EH (cell line): ENCODE measurements at places on chromosomes 1 and 21.

DNA sequence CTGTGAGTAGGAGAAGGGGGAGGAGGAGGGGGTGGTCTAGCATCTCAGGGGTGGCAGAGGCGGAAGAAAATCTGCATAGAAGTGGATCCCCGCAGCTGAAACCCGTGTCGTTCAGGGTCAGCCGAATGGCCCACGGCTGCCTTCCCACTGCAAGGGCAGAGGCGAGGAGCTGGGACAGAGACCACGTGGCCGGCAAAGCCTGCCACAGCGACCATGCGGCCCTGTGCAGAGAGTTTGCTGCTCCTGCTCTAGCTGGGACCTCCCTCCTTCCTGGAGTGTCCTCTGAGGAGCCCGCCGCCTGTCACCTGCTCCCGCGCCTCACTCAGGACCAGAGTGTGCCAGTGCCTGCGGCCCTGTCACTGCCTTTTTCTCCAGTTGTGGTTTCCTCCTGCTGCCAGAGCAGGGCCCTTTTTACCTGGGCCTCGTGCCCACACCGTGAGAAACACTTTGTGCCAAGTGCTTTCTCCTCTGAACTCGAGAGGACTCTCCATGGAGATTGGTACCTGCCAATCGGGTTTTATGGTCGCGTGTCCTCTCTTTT is 5.4 kb upstream of the TRPM2 start:
- no peak for DNase-seq

GRCh38 chr1:196546272-196547111 is 61.7 kb downstream of the KCNT2 start:
- no peak for DNase-seq

GRCh38 chr1:29849038-29849750 is 612.9 kb downstream of the PTPRU start:
- peak; percentile 41 for DNase-seq

- DNase-seq: no peak
These were observed 12.5 kb downstream of the C1orf21 start for GRCh38 chr1:184399192-184399847.

DNA sequence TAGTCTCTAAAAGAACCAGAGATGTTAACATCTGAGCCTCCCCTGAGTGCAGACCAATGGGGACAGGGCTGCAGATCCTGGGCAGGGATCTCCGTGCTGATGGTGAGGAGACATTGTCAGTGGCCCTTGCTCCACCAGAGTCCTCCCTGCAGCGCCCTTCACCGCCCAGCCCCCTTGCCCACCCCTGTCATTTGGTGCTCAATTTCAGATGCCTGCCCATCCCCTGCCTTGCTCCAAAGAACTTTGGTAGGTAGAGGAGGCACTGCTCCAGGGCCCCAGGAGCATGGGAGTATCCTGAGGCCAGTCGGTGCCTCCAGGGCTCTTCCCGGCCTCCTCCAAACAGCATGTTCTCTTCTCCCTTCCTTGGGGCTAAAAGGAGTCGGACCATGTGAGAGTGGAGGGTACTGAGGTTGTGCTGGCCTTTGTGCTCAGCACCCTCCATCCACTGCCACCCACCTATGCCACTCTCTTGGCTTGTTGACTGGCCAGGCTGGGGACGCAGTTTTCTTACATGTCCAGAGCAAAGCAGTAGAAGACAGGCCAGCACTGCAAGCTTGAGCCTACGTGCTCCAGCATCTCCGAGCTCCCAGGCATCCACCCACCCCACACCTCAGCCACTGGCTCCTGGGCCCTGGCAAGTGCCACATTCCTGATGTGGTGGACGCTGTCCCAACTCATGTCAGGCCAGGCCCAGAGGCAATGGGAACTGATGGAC is 160.1 kb downstream of the TRIM33 start:
- no peak for DNase-seq

DNA sequence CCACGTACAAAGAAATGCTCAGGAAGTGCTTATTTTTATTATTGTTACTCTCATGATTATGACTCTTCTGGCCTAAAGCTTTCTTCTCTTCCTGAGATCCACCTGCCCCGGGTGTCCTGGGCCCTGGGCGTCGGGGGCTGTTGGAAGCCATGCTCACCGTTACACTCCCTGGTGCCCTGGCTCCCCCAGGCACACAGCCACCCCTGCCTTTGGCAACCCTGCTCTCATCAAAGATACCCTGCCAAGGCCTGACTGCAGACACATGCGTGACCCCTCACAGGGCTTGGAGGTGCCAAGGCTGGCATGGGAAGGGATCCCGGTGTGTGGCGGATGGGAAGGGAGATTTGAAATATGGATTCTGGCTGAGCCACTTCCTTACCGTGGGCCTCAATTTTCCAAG is 3.3 kb upstream of the KISS1 start:
- no peak for DNase-seq

- DNase-seq: no peak
These were observed 654.1 kb downstream of the PTPRC start for GRCh38 chr1:199292896-199293295.

GRCh38 chr1:61186753-61187152 is 104.4 kb downstream of the NFIA start:
- DNase-seq: no peak

- DNase-seq: peak; percentile 72
These were observed 276.5 kb downstream of the PLPP3 start for GRCh38 chr1:56302878-56303277.

GRCh38 chr21:18220498-18220897 is 24.1 kb upstream of the CHODL start:
- DNase-seq: no peak

GRCh38 chr1:198523182-198523950 is 17.1 kb downstream of the ATP6V1G3 start:
- DNase-seq: no peak

DNA sequence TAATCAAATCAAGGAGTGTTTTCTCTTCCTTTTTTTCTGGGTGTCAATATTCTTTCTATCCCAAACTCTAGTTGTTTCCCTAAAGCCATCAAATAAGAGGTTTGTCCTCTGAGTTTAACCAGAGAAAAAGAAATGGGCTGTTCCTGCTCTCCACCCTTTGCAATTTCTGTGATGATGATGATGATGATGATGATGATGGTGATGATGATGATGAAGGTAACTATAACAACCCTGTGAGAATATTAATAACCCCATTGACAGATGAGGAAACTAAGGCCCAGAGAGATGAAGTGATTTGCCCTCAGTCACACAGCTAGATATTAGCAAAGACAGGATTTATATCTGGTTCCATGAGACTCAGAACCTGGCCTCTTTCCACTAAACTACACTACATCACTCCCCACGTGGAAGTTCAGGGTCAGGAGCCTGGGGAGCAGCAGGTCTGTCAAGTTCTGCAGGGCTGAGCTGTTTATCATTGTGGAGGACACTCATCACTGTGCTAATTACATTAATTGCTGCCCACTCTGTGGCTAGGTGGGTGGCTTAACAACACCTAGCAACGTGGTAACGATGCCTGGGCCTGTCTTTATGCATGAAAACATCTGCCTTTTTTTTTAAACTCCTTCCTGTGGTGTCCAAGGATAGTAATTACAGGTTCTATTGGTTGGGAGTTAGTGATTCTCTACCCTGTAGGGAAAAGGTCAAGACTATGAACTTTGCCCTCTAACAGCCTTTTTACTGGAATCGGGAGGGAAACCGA is 19.0 kb upstream of the JUN start:
- DNase-seq: no peak

DNA sequence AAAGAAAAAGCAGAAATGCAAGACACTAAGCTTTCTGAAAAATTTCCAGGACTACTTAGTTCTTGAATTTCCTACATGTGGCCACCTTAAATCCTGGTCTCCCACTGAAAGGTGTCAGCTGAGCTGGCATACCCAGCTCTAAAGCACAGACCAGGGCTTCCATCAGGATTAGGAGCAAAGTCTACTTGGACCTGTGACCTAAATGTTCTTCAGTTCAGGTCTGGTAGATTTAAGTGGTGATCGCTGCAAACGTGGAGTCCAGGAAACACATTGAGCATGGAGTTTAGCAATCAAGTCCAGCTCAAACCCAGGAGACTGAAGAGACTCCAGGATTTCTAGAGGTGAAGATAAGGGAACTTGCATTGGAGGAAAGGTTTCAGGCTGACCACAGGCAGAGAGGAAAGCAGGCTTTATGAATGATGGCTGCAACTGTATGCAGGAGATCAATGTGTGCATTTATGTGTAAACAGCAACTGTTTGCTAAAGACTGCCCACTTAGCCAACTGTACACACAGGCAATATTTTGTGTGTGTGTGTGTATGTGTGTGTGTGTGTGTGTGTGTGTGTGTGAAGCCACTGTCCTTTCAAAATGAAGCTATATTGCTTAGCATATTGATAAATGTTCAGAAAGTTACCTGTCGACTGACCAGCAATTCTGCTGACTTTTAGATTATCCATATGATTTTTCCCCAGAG is 75.2 kb downstream of the LMX1A start:
- DNase-seq: no peak

DNA sequence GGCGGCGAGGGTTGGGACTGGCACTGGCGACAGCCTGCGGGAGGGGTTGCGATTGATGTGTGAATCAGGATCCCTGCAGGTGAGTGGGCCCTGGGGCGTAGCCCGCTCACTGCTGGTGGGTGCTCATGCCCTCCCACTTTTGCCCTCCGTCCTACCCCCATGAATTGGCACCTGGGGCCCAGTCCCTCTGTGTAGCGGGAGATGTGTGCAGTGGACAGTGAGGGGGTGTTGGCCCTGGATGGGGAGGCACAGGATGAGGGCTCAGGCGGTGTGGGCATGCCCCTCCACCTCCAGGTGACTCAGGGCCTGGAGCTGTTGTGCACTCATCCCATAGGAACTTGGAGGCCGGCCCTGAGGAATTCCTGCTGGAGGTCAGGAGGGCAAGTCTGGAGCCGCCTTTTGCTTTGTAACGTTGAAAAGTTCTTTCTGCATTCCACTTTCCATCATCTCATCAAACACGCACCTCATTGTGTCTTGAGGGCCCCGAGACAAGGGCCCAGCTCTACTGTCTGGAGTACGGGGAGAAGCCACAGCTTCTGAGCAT is 3.0 kb downstream of the PEAR1 start:
- DNase-seq: peak; percentile 98

- DNase-seq: peak; percentile 16
These were observed 1.2 kb downstream of the ZC3H12A start for GRCh38 chr1:37475380-37476086.

GRCh38 chr21:39818557-39818956 is 48.7 kb upstream of the PCP4 start:
- no peak for DNase-seq

GRCh38 chr21:14603202-14603601 is 57.1 kb upstream of the SAMSN1 start:
- DNase-seq: peak; percentile 12

GRCh38 chr1:3234956-3235355 is 166.0 kb downstream of the PRDM16 start:
- DNase-seq: no peak

DNA sequence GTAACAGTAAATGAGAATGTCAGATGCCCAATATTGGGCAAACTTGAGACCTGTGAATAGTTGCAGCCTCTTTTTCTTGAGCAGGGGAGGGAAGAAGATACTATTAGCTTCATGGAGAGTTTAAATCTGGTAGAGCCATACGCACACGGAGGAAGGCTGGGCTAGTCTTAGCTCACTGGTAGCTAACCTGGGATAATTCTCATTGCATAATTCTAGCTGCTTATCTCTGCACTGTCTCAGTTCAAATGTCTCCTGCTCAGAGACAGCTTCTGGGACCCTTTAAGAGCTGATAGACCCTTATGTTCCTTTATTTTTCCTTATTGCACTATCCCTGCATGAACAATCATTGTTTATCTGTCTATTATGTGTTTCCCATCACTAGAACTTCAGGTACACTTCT is 8.4 kb downstream of the C1orf87 start:
- no peak for DNase-seq

DNA sequence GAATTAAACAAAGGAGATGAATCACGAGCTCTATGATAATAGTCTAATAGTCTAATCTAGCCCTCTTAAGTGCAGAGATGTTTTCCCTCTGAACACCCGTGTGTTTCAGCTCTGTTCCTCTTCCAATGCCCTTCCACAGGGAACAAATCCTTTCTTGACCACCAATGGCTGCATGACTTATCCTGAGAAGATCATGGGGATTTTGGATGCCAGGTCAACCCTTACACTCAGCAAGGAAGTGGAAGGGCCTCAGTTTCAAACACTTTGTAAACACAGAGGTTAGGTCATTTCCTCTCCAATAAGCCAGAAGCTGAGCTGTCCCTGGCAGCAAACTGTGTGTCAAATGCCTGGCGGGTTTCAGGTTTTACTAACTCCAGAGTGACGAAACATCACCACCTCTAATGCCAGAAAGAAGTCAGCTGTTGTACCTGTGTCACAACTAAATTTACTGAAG is 200.0 kb downstream of the GABPA start:
- DNase-seq: peak; percentile 92

DNA sequence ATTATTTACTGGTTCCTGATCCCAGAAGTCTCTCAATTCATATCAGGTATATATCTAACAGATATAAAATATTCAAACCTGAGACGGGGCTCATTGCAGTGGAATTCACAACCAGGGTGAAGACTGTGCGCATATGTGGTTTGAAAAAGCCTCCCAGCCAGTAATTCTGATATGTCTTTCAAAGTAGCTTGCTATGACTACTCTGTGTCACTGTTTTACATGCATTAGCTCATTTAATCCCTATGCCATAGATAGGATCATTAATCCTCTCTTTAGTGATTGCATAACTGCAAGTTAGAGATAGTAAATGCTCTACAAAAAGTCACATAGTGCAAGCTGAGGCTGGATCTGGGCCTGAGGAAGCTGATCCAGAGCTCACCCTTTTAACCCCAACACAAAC is 251.4 kb downstream of the FMN2 start:
- DNase-seq: no peak

GRCh38 chr1:14499312-14500040 is 99.0 kb upstream of the KAZN start:
- DNase-seq: no peak

- DNase-seq: no peak
These were observed 10.3 kb downstream of the INSRR start for GRCh38 chr1:156848461-156849150.

GRCh38 chr1:52919051-52919722 is 2.4 kb downstream of the ECHDC2 start:
- no peak for DNase-seq

GRCh38 chr21:24007592-24007991 is 1599.7 kb downstream of the MRPL39 start:
- DNase-seq: no peak

DNA sequence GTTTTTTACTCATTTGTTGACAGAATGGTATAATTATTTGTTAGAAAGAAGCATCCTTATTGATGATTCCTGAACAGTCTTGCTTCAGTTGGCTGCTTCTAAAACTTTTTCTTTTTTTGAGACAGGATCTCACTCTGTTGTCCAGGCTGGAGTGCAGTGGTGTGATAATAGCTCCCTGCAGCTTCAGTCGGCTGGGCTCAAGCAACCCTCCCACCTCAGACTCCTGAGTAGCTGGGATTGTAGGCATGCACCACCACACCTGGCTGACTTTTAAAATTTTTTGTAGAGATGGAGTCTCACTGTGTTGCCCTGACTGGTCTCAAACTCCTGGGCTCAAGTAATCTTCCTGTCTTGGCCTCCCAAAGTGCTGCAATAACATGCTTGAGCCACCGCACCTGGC is 38.8 kb downstream of the MACF1 start:
- DNase-seq: no peak

- DNase-seq: no peak
These were observed at the start of gene ASTN1 for GRCh38 chr1:177164380-177165068. Gene ASTN1, minus strand, starts transcription at chr1:177164712. Its CDS starts 36 bp downstream, at chr1:177164676.
